Peyer's patch (tissue), 4 donors: ENCODE measurements at places on chromosomes 3 and 15. TPM values are rescaled to one million over a fixed set of nuclear protein-coding genes. Genes with fewer than 3 reads are reported as not detected.

HIGD2B gene
- not detected for total RNA-seq

GRAMD2A gene
- total RNA-seq: 21.0 TPM

- DNase-seq: no peak
Measured at GRCh38 chr3:134084242-134084950, 54.7 kb upstream of the SLCO2A1 start.

KLHL40 gene
- total RNA-seq: not detected

- no peak for DNase-seq
Measured at GRCh38 chr3:54874816-54875556, 52.9 kb downstream of the LRTM1 start.

SPTSSB gene
- total RNA-seq: not detected
